ENCODE measurements at places on chromosomes 5 and 9.

DNA sequence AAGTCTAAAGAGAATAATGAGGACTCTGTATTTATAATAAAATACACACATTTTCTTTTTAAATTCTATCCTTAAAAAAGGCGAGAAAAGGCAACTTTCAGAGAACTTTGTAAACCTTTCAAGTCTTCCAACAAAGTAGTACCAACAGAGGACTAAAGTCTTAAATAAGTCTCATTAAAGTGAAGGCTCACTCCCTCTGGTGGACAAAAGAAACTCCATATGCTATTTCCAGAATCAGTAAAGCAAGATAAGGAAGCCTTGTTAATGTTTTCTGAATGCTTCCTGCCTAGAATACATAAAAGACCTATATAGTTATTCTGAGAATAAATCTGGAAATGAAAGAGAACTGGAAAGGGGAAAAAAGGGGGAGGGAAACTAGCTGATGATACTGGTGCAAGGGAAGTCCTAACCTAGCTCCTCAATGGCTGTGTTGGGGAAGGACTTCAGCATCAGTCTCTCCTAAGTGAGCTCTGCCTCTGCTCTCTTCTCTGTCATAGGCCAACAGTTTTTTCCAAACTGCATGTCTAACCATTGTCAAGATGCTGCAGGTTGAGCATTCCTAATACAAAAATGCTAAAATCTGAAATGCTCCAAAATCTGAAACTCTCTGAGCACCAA lies 7.2 kb downstream of the HMGCS1 start:
- DNase-seq: peak; percentile 56

- DNase-seq: no peak
These were observed 3.5 kb upstream of the SNX30 start for GRCh38 chr9:112747094-112747493.

GRCh38 chr5:118551031-118551430 lies 437.3 kb downstream of the DTWD2 start:
- peak; percentile 58 for DNase-seq

DNA sequence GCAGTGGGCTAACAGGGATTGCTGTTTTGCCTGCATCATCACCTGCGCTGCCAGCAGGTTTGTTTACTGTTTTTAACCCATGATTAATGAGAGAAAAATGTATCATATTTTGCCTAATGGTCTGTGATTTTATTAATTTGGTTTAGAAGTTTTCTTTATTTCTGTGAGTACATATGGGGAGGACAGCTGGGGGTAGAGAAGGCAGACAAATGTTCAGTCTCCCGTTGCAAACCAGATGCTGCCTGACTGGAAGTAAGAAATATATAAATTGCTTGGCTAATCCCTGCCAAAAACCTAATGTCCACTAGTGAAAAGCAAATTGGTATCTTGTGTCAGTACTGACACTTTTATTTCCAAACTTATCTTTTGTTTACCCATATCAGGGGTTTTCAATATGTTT lies 1766.1 kb upstream of the C9orf72 start:
- no peak for DNase-seq

DNA sequence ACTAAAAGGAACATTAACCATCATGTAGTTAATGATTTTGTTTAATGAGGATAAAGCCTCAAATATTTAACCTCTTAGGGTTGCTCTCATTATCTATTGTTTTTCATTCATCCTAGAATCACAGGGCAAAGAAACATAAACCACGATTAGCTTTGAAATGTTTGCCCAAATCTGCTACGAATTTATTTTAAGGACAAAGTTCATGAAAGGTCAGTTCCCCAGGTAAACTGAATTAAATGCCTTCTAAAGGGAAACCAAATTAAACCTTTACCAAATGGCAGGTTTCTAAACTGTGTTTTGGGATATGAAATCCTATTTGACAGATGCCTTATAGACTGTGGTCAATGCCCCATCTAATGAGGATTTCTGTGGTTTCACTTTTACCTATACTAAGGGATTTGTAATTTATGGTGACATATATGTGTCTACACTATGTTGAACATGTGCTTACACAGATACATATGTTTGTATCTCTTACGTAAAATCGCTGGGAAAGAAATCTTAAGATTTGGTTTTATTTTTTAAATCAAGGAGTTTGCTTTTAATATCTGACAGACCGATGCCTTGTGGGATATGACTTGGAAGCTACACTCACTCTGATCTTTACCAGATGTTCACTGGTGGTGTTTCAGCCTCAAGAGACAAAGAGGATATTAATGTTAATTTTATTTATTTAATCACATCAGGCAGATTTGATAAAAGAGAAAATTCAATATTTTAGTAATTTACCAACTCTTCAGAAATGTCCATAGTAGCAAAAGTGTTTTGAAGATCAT lies 188.4 kb downstream of the GLIS3 start:
- peak; percentile 49 for DNase-seq

DNA sequence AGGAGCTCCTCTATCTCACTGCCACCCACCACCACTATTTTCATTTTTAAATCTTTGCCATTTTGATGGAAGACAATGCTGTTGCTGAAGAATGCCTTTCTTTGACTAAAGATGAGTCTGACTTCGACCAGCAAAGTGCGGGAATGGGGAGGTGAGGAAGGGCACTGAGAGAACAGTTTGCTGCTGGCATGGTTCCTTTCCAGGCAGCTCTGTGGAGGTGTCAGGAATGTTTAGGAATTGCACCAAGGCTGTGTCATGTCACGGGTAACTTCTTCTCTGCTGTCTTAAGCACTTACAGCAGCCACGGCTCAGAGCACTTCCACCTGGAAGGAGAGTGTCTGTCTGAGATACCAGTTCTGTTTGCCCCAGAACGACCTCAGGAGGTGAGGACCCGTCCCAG lies 41.4 kb upstream of the SHB start:
- no peak for DNase-seq

- DNase-seq: no peak
These were observed 92.5 kb downstream of the CACNA1B start for GRCh38 chr9:137970098-137970497.

DNA sequence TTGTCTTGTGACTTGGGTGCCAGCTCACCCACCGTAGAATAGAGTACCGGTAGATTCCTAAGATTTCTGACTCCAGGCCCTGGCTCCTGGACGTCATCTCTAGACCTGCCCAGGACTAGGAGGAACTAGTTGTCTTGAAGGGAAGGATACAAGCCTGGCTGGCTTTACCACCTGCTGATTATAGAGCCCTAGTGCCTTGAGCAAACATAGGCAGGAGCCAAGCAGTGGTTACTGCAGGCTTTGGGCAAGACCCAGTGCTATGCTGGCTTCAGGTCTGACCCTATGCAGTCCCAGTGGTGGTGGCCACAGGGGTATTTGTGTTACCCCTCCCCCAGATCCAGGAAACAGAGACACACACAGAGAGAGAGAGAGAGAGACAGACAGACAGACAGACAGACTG lies 606.2 kb downstream of the PDE4D start:
- no peak for DNase-seq

GRCh38 chr9:92963831-92964606 lies 16.7 kb downstream of the FGD3 start:
- no peak for DNase-seq

DNA sequence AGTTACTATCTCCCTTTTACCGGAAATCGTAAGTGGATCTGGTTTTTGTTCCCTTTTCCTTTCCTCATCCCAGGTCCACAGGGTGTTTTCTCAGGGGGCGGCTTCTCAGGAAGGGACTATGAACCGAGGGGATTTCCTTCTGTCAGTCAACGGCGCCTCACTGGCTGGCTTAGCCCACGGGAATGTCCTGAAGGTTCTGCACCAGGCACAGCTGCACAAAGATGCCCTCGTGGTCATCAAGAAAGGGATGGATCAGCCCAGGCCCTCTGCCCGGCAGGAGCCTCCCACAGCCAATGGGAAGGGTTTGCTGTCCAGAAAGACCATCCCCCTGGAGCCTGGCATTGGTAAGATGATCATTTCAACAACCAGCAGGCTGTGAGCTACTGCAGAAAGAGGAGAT lies 75.8 kb downstream of the GOLPH3 start:
- DNase-seq: no peak

DNA sequence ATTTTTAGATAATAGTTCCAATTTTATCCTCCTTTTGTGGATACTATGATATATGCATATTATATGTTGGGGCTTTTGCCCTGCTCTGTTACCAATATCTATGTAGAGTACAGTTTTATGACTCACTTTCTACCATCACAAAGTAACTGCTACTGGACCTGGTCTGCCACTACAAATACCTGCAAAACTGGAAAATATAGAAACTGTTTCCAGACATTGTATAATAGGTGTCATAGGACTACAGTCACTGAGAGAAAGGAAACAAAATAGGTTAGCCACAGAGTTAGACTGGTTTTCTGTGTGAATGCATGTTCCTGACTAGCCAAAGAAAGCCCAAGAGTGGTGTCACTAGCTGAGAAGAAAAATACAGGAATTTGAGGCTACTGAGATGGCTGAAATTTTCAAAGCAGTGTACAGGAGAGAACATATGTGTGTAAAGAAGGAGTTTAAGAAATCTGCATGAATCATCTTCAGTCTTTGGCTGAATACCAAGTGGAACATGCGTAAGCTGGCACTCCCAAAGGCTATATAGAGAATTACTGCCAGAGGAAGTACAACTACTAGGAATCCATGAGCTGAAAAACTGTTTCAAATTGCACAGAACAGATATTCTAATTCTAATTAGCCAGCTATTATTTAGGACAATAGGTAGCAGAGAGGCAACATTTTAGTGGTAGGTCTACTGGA lies 29.0 kb upstream of the FAM174A start:
- peak; percentile 82 for DNase-seq

DNA sequence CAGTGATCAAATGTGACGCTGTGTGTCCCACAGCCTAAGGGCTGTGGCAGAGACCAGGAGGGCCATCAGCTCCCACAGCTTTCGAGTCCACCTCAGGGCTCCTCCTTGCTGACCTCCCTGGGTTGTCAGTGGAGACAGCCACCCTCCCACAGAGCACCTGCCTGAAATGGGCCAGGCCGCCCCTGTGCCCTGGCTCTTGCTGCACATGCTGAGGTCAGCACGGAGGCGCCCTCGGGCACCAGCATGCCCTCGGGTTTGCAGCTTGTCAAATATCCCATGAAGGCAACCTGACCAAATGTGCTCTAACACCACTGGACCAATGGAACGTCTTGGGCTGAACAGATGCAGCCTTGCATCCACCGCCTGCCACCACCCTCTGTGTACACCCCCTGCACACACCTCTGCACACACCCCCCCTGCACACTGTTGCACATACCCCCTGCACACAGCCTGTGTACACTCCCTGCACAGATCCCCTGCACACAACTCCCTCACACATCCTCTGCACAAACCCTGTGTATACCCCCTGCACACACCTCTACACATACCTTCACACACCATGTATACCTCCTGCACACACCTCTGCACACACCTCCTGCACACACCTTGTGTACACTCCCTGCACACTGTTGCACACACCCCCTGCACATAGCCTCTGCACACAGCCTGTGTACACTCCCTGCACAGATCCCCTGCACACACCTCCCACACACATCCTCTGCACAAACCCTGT lies 2.0 kb upstream of the CEP72 start:
- no peak for DNase-seq

Data from HCEC 1CT (cell line).